ENCODE measurements at places on chromosomes 7 and 10.

DNA sequence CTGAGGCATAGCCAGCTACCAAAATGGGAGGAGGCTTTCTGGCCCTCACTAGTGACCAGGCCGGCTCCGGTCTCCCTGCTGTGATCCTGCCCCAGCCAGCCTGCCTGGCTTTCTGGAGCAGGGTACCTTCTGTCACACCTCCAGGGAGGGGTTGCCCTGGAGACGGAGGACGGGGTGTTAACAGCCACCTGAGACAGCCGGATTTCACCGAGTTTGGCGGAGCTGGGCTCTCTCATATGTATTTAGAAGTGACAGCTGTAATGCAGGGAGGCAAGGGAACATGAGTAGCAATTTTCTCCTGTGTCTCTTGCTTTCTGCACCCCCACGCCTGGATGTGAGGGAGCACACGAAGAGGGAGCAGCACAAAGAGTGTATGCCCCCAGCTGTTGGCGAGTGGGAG is 473.3 kb downstream of the PLXNA4 start:
- no peak for DNase-seq

- DNase-seq, result no peak
Observed at GRCh38 chr10:99733366-99733765, 1.3 kb downstream of the CUTC start.

GRCh38 chr10:66723608-66724400 is 202.0 kb upstream of the LRRTM3 start:
- DNase-seq, result no peak

- no peak for DNase-seq
Observed at GRCh38 chr7:46191776-46192175, 270.7 kb upstream of the IGFBP3 start.

GRCh38 chr10:110094786-110095185 is 87.0 kb downstream of the ADD3 start:
- no peak for DNase-seq

GRCh38 chr10:116053910-116054309 is 219.1 kb downstream of the GFRA1 start:
- no peak for DNase-seq

DNA sequence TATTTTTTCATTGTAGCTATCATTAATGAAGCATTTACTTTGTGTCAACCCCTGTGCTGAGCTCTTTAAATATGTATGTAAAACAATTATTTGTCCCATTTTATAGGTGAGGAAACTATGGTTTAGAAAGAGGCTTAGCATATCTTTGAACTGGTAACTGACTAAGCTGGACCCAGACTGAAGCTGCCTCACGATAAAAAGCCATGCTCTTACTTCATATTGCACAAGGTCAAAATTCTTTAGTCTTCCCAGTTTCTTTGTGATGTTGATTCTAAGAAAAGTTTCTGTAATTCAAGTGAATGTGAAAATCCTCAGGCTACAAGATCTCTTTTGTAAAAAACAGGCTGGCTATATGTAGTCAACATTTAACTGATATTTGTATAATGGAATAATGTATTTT is 46.6 kb upstream of the SLC16A12 start:
- DNase-seq, result no peak

DNA sequence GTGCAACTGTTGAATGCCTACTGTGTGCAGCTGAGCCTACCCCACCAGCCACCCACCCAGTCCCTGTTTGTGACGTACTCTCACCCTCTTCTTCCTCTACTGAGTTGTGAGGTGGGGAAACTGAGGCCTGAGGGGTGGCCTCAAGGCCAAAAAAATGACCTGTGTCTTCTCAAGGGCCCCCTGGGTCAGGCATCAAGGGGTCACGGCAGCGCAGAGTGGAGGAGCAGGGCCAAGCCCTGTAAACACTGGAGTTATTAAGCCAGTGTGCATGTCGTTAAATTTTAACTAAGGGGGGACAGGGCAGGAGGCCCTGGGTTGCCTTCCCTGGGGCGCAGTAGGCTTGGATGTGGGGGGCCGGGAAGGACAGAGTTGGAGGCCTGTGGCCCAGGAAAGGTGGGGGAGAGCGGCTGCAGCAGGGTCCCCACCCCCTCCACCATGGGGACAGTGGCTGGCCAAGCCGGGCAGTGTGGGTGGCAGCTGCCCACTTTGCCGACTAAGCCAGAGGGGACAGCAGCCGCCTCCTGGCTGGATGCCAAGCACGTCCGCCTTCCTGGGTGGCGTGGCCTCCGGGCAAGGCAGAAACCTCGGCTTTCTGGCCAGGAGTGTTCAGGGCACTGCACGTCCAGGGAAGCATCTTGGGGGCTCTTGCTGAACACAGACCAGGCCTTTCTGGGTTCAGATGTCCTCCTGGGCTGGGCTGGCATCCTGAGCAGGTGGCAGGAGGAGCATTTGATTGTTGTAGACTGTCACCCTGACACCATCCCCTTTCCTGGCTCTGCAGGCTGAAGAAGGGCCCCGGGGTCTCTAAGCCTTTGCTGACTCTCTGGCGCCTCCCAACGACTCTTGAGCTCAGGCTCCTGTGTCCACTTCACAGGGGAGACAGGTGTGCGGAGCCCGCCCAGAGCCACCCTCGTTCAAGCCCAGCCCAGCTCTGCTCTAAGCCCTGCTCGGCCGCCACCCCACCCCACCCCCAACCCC is 1.9 kb downstream of the SLC29A4 start:
- DNase-seq, result peak; percentile 87

- no peak for DNase-seq
Observed at GRCh38 chr10:9762966-9763656, 1254.6 kb upstream of the CELF2 start.

DNA sequence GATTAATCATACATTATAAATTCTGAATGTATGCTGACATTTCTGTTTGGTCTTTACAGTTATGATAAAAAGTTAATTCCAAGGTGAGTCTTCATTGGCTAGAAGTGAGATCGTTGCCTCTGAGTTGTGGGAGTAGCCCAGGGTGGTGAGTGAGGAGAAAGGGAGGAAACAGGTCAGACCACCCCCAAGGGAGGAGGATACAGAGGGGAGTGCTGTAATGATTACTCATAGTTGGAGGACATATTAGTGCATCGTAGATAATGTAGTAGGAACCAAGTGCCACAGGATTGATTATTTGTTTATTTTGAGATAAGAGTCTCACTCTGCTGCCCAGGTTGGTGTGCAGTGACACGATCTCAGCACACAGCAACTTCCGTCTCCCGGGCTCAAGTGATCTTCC is 672.2 kb downstream of the INHBA start:
- DNase-seq, result no peak

DNA sequence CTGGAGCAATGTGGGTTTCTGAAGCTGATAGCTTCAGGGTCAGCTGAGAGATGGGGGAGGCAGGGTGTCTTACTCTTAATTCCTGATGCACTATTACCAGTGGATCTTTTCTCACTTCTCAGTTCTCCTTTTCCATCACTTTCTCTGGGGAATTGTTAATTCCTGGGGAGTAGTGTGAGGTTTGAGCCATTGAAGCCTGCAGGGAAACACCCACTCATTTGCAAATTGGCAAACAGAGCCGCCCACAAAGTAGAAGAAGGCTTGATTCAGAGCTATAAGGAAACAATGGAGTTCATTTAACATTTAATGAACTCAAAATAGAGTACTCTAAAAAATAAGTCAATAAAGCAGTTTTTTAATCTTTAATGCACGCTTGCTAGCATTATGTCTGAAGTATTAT is 4.3 kb upstream of the TECTB start:
- no peak for DNase-seq

GRCh38 chr10:123781324-123781900 is 110.2 kb downstream of the CPXM2 start:
- DNase-seq, result no peak

- no peak for DNase-seq
Observed at GRCh38 chr10:8392216-8392615, 337.7 kb downstream of the GATA3 start.

DNA sequence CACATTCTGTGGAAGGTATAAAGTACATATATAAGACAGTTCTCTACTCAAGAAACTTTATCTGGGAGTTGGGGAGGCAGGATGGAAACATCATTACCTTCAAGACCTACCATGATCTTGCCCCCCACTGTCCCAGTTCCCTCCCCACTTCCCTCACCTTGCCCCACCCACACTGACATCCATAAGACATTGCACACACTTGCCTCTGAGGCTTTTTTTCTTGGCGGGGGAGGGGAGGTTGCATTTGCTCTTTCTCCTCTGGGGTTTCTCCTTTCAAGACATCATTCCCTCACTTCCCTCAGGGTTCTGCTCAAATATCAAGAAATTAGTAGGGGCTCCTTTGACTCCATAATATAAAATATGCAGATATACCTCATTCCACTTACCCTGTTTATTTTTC is 276.0 kb downstream of the ARL4A start:
- no peak for DNase-seq

GRCh38 chr10:120982507-120982906 is 131.3 kb downstream of the WDR11 start:
- DNase-seq, result no peak

GRCh38 chr7:158460665-158461064 is 127.0 kb downstream of the PTPRN2 start:
- DNase-seq, result no peak

- DNase-seq, result no peak
Observed at GRCh38 chr7:131654249-131654558, 97.8 kb upstream of the PODXL start.

DNA sequence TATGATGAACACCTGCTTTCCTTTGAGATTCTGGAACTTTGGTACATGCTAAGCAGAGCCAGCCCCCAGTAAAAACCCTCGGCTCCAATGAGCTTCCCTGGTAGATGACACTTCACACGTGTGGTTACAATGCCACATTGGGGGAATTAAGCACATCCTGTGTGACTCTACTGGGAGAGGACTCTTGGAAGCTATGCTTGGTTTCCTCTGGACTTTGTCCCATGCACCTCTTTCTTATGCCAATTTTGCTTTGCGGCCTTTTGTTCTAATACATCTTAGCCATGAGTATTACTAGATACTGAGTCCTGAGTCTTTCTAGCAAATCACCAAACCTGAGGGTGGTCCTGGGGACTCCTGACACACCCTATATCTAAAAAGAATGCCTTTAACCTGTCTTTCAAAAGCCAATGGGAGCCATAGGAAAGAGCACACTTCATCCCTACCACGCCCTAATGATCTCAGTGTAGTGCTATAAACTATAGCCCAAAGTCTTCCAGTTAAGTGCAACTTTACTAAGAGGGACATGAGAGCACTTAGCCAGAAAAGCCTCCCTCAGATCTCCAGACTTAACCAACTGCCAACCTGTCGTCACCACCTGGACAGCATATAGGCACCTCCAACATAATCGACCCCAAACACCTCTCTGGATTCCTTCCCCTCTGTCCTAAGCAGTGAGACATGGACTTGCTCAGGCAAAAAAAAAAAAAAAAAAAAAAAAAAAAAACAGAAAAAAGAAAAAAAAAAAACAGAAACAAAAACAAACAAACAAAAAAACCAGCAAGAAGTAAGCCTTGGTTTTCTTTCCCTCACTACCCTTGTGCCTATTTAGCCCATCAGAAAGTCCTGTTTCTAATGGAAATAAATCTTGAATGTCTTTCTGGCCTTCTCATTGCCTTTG is 37.4 kb downstream of the CCDC6 start:
- no peak for DNase-seq

DNA sequence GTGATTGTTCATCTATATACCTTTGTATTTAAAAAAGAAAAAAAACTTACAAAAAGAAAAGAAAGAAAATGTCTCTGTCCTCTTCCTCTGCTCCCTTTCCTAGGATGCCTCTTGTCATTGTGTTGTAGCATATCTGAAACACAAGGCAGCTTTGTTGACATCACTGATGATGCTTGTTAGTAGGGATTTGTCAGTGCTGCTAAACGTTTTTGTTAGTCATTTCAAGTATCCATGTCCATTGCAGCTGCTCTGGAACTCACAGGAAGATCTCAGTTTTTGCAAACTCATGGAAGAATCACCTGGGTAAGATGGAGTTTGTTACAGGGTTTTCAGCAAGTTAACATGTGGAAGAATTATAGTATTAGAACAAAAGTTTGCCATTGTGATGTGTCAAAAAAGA is 123.6 kb downstream of the CCSER2 start:
- no peak for DNase-seq

DNA sequence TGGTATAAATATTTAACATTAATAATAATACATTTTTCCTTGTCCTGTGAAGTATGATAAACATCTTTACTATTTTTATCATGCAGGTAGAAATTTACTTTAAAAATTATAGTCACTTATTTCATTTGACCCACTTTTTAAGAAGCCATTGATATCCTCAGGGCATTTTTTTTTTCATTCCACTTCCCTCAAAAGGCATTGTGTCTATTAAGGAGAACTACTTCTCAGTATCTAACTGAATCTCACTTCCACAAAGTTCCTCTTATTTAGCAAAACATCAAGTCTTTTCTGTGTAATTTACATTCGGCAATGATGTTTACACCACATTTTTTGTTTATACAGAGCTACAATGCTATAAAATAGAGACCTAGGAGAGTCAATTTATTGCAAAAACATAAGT is 388.2 kb upstream of the AKR1E2 start:
- no peak for DNase-seq

GRCh38 chr10:133343558-133343957 is 3.6 kb upstream of the PRAP1 start:
- no peak for DNase-seq

DNA sequence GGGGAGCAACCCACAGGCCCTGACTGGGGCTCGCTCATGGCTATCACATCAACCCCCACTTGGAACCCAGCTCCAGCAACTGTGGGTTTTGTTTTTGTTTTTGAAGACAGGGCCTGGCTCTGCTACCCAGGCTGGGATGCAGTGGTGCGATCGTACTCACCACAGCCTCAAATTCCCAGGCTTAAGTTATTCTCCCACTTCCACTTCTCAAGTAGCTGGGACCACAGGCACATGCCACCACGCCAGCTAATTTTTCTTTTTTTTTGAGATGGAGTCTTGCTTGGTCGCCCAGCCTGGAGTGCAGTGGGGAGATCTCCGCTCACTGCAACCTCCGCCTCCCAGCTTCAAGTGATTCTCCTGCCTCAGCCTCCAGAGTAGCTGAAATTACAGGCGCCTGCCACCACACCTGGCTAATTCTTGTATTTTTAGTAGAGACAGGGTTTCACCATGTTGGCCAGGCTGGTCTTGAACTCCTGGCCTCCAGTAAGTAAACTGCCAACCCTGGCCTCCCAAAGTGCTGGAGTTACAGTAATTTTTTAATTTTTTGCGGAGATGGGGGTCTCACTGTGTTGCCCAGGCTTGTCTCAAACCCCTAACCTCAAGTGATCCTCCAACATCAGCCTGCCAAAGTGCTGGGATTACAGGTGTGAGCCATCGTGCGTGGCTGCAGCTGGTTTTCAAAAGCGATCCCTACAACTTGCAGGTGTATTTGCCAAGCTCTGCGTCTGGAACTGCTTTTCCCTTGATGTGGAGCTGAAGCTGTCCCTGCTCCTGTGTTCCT is 228.7 kb downstream of the SKIDA1 start:
- no peak for DNase-seq

DNA sequence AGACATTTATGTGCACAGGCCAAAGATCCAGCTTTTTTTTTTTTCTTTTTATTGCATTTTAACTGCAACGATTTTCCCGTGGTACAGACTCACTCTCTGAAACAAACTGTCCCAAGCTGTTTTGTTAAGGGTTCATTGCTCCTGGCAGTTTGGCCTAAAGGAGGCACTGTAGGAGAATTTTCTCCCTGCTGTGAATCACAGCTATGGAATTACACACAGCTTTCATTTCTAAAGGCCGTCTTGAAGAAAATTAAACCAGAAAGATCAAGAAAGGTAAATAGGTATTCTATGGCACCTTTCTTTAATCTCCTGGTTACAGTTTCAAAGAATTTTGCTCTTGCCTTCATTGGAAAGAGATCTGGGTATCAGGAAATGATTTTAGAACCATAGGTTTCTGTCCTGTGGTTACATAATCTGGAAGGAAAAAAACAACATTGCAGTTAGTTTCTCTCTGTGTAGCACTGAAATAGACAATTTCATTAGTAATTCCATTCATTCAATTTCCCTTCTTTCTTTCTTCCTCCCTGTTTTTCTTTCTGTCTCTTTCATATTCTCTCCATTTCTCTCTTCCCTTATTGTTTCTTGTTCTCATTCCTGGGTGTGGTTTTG is 51.2 kb downstream of the PDK4 start:
- peak; percentile 24 for DNase-seq
